ENCODE measurements at places on chromosomes 1 and 21. TPM values are rescaled to one million over a fixed set of nuclear protein-coding genes. Genes with fewer than 3 reads are reported as not detected.
A peak's percentile ranks its signal among the peaks of the same experiment; 100 is the strongest.

The PALMD gene
- total RNA-seq: 27.3 TPM

- no peaks in the 10 kb centered on the region for H3K4me1 ChIP-seq
- no peak overlapping the region for H3K4me3 ChIP-seq
- H3K27ac ChIP-seq: no peak overlapping the region
- peak; percentile 82 for DNase-seq
- H3K36me3 ChIP-seq: no peaks in the 10 kb centered on the region
Measured at GRCh38 chr1:17502326-17502778, 37.1 kb upstream of the ARHGEF10L start.

DNA sequence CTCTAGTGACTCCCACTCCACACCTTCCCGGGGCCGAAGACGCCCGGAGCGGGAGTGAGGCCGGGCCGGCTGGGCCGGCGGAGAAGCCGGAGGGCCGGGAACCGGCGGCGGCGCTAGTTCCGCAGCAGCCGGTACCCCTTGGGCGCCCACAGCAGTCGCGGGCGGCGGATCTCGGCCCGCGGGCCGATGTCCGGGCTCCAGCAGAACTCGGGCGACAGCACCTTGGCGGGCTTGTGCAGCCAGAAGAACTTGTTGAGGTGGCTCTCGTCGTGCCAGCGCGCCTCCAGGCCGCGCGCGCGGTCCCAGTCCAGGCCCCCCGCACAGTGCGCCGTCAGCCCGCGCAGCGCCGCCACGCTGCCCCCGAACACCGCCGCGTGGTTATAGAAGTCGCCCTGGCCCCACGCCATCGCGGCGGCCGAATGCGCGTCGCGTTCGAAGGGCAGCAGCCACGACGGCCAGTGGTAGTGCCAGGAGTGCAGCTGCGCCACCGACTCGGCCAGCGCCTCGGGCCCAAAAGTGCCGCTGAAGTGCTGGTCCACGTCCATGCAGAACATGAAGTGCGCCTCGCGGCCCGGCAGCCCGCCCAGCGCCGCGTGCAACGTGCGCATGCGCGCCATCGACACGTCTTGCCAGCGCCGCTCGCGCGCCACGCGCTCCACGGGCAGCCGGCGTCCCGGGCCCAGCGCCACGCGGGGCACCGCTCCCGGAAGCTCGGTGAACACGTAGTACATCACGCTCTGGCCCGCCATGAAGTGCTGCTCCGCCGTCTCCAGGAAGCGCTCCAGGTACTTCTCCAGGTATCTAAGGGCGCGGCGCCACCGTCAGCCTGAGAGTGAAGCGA, 14.0 kb downstream of the A3GALT2 start:
- no peak overlapping the region for H3K27ac ChIP-seq
- DNase-seq: peak; percentile 54
- H3K27me3 ChIP-seq: no peaks in the 10 kb centered on the region
- no peaks in the 10 kb centered on the region for H3K4me1 ChIP-seq
- H3K4me3 ChIP-seq: no peak overlapping the region
- no peaks in the 10 kb centered on the region for H3K36me3 ChIP-seq

DNA sequence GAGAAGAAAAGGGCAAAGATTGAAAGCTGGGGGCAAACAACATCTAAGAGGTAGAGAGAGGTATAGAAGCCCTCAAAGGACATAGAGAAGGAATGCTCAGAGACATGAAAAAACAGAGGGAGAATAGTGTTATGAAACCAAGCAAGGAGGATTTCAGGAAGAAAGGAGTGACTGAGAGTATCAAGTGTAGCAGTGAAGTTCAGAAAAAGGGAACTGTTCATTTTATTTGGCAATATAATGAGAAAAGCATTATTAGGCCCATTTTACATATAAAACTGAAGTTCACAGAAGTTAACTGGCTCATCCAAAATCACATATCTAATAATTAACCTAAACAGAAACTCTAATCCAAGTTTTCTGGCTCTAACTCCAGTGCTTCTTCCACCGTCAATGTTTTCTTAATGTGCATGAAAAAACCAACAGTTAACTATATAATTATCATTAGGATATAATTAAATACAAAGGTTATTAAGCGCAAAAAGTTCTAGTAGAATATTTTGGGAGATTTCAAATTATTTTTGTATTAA, 17.7 kb downstream of the NEXN start:
- no peak overlapping the region for H3K27ac ChIP-seq
- H3K4me3 ChIP-seq: no peak overlapping the region
- peaks cover 2% of the 10 kb centered on the region for H3K4me1 ChIP-seq
- no peaks in the 10 kb centered on the region for H3K36me3 ChIP-seq
- H3K27me3 ChIP-seq: no peaks in the 10 kb centered on the region

GRCh38 chr1:40736085-40736531, 44.6 kb downstream of the NFYC start:
- H3K4me3 ChIP-seq: no peak overlapping the region
- DNase-seq: peak; percentile 39
- no peaks in the 10 kb centered on the region for H3K4me1 ChIP-seq
- H3K27ac ChIP-seq: no peak overlapping the region

DNA sequence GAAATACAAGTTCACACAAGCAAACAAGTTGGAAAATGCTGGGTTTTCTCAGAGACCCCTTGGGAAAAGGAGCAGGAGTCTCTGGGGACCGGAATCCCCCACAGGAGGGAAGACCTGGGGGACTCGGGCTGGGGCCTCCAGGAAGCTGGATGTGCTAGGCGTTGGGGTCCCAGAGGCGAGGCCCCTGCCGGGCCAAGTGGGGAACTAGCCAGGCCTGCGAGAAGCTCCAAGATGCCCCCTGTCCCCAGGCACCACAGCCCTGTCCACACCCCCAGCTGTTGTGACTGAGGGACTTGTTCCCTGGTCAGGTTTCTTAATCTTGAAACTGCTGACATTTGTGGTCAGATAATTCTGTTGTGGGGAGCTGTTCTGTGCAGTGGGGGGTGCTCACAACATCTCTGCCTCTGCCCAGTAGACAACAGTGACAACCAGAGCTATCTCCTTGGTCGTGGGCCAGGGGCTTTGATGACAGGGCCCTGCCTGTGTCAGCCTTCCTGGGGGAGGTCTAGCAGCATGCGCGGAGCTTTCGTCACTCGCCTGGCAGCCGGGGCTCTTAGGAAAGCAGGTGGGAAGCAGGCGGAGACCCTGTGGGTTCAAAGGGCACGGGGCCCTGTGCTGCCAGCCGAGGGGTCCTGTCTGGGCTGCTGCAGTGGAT, 126.4 kb upstream of the ARHGEF16 start:
- no peaks in the 10 kb centered on the region for H3K36me3 ChIP-seq
- no peaks in the 10 kb centered on the region for H3K27me3 ChIP-seq
- H3K4me3 ChIP-seq: no peak overlapping the region
- H3K27ac ChIP-seq: peak overlapping the region; percentile 70
- no peak for DNase-seq

GRCh38 chr1:10591010-10591409, 116.3 kb downstream of the PEX14 start:
- DNase-seq: peak; percentile 74
- H3K27ac ChIP-seq: no peak overlapping the region
- H3K36me3 ChIP-seq: no peaks in the 10 kb centered on the region
- H3K27me3 ChIP-seq: no peaks in the 10 kb centered on the region
- H3K4me1 ChIP-seq: peaks cover 2% of the 10 kb centered on the region

- H3K27me3 ChIP-seq: peaks cover 45% of the 10 kb centered on the region
- no peak overlapping the region for H3K4me3 ChIP-seq
- H3K36me3 ChIP-seq: no peaks in the 10 kb centered on the region
- H3K27ac ChIP-seq: no peak overlapping the region
- no peaks in the 10 kb centered on the region for H3K4me1 ChIP-seq
- no peak for DNase-seq
Measured at GRCh38 chr1:24925082-24925779, 4.8 kb downstream of the RUNX3 start.

The CRP gene
- not detected for total RNA-seq

- no peaks in the 10 kb centered on the region for H3K4me1 ChIP-seq
- no peak overlapping the region for H3K4me3 ChIP-seq
- H3K27ac ChIP-seq: no peak overlapping the region
- no peak for DNase-seq
- no peaks in the 10 kb centered on the region for H3K27me3 ChIP-seq
- peaks cover 4% of the 10 kb centered on the region for H3K36me3 ChIP-seq
Measured at GRCh38 chr1:94215955-94216354, 21.4 kb downstream of the ARHGAP29 start.

GRCh38 chr1:239239529-239239928, 146.8 kb upstream of the CHRM3 start:
- no peaks in the 10 kb centered on the region for H3K4me1 ChIP-seq
- H3K27me3 ChIP-seq: no peaks in the 10 kb centered on the region
- no peak overlapping the region for H3K27ac ChIP-seq
- DNase-seq: no peak
- no peak overlapping the region for H3K4me3 ChIP-seq

DNA sequence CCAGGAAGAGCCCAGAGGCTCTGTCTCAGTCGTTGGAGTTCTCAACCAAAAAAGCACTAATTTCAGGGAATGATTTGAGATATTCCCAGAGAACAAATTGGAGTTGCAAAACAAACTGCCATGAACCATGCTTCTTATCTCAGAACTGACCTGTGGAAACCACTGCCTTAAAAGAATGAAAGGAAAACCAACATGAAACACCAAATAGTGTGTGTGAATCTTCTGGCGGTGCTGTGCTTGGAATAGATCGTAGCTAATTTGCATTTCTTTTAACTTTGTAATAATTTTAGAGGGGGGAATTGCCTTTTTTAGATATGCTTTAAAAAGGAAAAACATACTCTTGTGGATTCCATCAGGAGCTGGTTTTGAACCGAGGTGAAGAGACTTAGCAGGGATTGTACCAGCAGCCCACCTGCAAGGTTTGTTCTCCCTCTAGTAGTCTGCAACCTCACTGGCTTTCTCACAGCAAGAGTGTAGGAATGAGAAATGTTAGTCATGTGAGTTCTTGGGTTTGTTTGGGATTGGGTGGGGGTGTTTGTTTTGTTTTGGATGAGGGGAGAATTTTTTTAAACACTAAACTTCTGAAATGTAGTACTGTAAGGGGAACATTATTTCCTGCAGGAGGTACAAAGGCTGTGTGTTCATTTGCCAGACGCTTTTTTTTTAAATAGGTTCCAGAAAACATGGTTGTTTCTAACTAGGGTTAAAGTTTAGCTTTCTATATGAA, 45.7 kb upstream of the ANGPTL1 start:
- H3K27ac ChIP-seq: no peak overlapping the region
- DNase-seq: no peak
- H3K36me3 ChIP-seq: peaks cover 3% of the 10 kb centered on the region

GRCh38 chr1:204455063-204455830, 39.4 kb downstream of the PIK3C2B start:
- no peak overlapping the region for H3K27ac ChIP-seq
- H3K4me3 ChIP-seq: no peak overlapping the region
- H3K27me3 ChIP-seq: no peaks in the 10 kb centered on the region
- no peak for DNase-seq

The KPRP gene
- total RNA-seq: not detected

DNA sequence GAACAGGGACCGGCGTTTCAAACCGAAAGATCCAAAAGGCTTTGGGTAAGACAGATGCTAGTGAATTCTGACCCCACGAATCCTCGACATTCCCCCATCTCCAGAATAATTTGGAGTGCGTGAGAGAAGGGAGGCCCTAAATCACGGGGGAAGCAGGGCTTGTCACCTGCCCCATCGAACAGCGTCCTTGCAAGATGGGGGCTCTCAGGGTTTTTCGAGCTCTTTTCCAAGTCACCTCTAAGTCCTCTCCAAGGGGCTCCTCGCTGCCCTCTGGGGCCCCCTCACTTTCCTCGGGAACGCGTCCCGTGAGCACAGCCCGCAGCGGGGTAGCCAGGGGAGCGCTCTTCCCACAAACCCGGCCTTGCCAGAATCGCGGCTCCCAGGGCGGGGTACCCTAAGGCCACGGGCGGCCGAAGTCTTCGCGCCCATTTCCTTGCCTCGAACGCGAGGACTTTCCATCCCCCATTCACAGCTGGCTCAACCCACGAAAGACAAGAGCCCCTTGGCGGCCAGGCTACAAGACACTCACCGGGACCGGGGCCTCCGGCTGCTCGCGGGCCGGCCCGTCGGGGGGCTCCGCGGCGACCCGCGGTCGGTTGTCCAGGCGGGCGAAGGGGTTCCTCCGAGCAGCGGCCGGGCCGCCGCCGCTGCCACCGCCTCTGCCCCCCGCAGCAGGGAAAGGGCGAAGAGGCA, 546 bp downstream of the DONSON start:
- peak overlapping the region; percentile 76 for H3K4me3 ChIP-seq
- peak; percentile 61 for DNase-seq

GRCh38 chr1:25030674-25031589, 100.9 kb upstream of the RUNX3 start:
- no peaks in the 10 kb centered on the region for H3K4me1 ChIP-seq
- DNase-seq: no peak

GRCh38 chr1:16617114-16617631, 3.8 kb upstream of the NBPF1 start:
- H3K27me3 ChIP-seq: no peaks in the 10 kb centered on the region
- peaks cover 14% of the 10 kb centered on the region for H3K4me1 ChIP-seq
- H3K4me3 ChIP-seq: no peak overlapping the region
- DNase-seq: no peak
- peaks cover 13% of the 10 kb centered on the region for H3K36me3 ChIP-seq
- H3K27ac ChIP-seq: no peak overlapping the region

- DNase-seq: no peak
- H3K36me3 ChIP-seq: no peaks in the 10 kb centered on the region
- no peaks in the 10 kb centered on the region for H3K27me3 ChIP-seq
- H3K4me1 ChIP-seq: no peaks in the 10 kb centered on the region
Measured at GRCh38 chr21:31911138-31911907, 38.5 kb downstream of the HUNK start.

DNA sequence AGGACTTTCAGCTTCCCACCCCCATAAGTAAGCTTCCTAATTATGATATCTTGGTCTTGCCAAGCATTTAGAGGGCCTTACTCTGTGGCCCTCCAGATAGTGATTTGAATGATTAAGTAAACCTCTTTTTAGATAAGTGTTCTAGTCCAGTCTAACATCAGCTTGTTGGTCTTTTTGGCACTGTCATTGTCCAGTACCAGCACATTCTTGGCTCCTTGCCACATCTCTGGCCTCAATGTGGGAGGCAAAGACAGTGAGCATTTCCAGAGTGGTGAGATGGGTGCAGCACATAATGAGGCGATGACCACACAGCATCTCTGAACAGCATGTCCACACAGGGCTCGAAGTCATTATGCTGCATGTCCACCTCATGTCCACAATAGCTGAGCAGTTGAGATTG, 6.1 kb downstream of the CAPZA1 start:
- DNase-seq: no peak
- H3K4me1 ChIP-seq: peaks cover 10% of the 10 kb centered on the region
- no peaks in the 10 kb centered on the region for H3K27me3 ChIP-seq
- H3K4me3 ChIP-seq: no peak overlapping the region

GRCh38 chr1:117346206-117346928, 20.9 kb upstream of the MAN1A2 start:
- no peak for DNase-seq
- no peaks in the 10 kb centered on the region for H3K4me1 ChIP-seq
- H3K27ac ChIP-seq: no peak overlapping the region
- H3K36me3 ChIP-seq: no peaks in the 10 kb centered on the region
- H3K27me3 ChIP-seq: peaks cover 9% of the 10 kb centered on the region

The C1QC gene
- total RNA-seq: 41.3 TPM

- no peak overlapping the region for H3K4me3 ChIP-seq
- no peaks in the 10 kb centered on the region for H3K27me3 ChIP-seq
- peaks cover 13% of the 10 kb centered on the region for H3K4me1 ChIP-seq
- no peak overlapping the region for H3K27ac ChIP-seq
Measured at GRCh38 chr1:3032371-3033039, 11.2 kb downstream of the ACTRT2 start.

Measured in lung (tissue), 17 donors.